ENCODE measurements at places on chromosomes 7 and 10. TPM values are rescaled to one million over a fixed set of nuclear protein-coding genes. Genes with fewer than 3 reads are reported as not detected.

The DPP6 gene
- not detected for polyA plus RNA-seq

The ZNF503 gene
- not detected for polyA plus RNA-seq

The CHRM2 gene
- not detected for polyA plus RNA-seq

The PSMG3 gene
- 45.7 TPM for polyA plus RNA-seq
